ENCODE measurements at places on chromosomes 11 and 22. TPM values are rescaled to one million over a fixed set of nuclear protein-coding genes. Genes with fewer than 3 reads are reported as not detected.

The TMEM191B gene
- 14.3 TPM for total RNA-seq

GRCh38 chr11:113440816-113441215, 34.4 kb downstream of the DRD2 start:
- no peak overlapping the region for H3K4me3 ChIP-seq
- H3K27me3 ChIP-seq = no peaks in the 10 kb centered on the region
- H3K27ac ChIP-seq = no peak overlapping the region
- peaks cover 5% of the 10 kb centered on the region for H3K4me1 ChIP-seq
- DNase-seq = no peak
- no peaks in the 10 kb centered on the region for H3K36me3 ChIP-seq

The CRYBA4 gene
- not detected for total RNA-seq

The GAS2 gene
- 9.6 TPM for total RNA-seq

- H3K27ac ChIP-seq = no peak overlapping the region
- DNase-seq = no peak
- H3K27me3 ChIP-seq = no peaks in the 10 kb centered on the region
- H3K36me3 ChIP-seq = no peaks in the 10 kb centered on the region
Measured at GRCh38 chr22:34669001-34669400, 397.0 kb upstream of the ISX start.

GRCh38 chr11:64085906-64086257, 50.2 kb downstream of the FLRT1 start:
- no peaks in the 10 kb centered on the region for H3K27me3 ChIP-seq
- no peaks in the 10 kb centered on the region for H3K36me3 ChIP-seq
- H3K4me3 ChIP-seq = no peak overlapping the region
- no peaks in the 10 kb centered on the region for H3K4me1 ChIP-seq
- no peak overlapping the region for H3K27ac ChIP-seq

DNA sequence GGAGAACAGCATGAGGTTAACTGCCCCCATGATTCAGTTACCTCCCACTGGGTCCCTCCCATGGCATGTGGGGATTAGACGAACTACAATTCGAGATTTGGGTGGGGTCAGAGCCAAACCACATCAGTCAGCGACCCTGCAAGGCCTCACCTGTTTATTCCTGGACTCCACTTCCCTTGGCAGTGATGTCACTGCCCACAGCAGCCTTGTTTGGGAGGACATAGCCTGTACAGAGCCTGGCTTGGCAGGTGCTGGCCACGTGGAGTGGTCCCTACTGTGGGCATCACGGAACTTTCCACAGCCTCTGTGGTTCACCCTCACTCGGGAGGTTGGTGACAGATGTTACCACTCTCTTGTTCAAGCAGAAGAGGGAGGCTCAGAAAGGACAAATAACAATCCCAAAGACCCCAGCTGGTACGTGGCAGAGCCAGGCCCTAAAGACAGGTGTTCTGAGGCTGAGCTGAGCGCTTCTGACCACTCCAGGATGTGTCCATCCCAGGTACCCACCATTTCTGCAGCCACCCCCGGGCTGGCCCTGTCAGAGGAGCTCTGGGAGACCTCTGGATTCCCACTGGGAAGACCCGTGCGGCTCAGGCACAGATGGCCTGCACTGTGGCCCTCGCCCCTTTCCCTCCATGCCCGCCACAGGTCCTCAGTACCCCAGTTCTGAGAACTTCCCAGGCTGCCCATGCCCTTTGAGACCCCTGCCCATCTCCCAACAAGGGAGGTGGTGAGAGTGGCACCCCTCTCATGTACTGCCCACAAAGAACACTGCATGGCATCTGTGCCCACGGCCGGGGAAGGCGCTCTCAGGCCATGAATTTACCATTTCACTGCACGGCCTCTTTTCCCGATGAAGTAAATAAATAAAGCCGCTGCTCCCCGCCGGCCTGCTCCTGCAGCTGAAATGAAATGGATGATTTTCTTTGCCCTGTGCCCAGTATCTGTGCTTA, 605.8 kb downstream of the TBC1D22A start:
- no peak for DNase-seq
- H3K27ac ChIP-seq = no peak overlapping the region
- H3K4me3 ChIP-seq = no peak overlapping the region
- H3K36me3 ChIP-seq = no peaks in the 10 kb centered on the region
- H3K27me3 ChIP-seq = no peaks in the 10 kb centered on the region

- H3K27ac ChIP-seq = no peak overlapping the region
- no peak for DNase-seq
- no peaks in the 10 kb centered on the region for H3K27me3 ChIP-seq
- no peak overlapping the region for H3K4me3 ChIP-seq
Measured at GRCh38 chr22:17116572-17117330, 4.4 kb downstream of the TMEM121B start.

GRCh38 chr22:23225724-23226496, 45.6 kb downstream of the BCR start:
- no peak overlapping the region for H3K4me3 ChIP-seq
- H3K27me3 ChIP-seq = no peaks in the 10 kb centered on the region

The GTSE1 gene
- 4.4 TPM for total RNA-seq

The PLEKHA7 gene
- 167 TPM for total RNA-seq

The GSTT2 gene
- 5.2 TPM for total RNA-seq

- no peaks in the 10 kb centered on the region for H3K4me1 ChIP-seq
- H3K27ac ChIP-seq = no peak overlapping the region
- H3K4me3 ChIP-seq = no peak overlapping the region
Measured at GRCh38 chr11:19680829-19681368, 31.7 kb upstream of the NAV2 start.

The OR51E2 gene
- not detected for total RNA-seq

DNA sequence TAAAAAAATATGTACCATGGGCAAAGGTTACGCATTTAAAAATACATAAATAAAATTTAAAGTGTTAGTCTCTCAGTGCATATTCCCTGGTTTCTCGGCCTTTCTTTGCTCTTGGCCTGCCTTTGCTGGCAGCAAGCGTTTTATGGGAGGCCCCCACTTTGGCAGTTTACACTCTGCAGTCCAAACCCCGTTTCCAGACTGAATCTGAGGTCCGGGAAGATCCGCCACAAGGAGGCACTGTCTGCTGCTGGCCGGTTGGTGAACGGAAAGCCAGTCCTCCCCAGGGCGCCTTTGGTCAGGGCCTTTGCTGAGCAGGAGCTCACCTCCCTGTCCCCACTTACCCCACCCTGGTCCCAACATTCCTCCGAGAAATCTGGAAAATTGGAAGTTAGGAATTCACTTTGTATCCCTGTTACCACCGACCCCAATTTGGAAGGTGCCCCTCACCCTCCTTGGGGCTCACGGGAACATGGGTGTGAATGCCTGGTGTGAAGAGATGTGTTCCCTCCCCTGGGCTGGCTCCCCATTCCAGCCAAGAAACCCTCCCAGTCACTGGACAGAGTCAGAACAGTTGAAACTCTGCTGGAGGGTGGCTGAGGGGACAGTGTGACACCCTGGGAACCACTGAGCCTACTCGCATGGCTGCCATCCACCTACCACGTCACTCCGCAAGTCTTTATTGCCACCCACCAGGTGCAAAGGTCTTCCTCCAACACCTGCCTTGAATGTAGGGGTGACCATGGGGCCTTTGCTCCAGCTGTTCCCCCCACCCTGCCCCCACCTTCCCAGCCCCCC, 9.4 kb upstream of the SF1 start:
- DNase-seq = peak; percentile 65
- H3K4me1 ChIP-seq = no peaks in the 10 kb centered on the region
- H3K27ac ChIP-seq = no peak overlapping the region
- no peaks in the 10 kb centered on the region for H3K27me3 ChIP-seq
- no peaks in the 10 kb centered on the region for H3K36me3 ChIP-seq

DNA sequence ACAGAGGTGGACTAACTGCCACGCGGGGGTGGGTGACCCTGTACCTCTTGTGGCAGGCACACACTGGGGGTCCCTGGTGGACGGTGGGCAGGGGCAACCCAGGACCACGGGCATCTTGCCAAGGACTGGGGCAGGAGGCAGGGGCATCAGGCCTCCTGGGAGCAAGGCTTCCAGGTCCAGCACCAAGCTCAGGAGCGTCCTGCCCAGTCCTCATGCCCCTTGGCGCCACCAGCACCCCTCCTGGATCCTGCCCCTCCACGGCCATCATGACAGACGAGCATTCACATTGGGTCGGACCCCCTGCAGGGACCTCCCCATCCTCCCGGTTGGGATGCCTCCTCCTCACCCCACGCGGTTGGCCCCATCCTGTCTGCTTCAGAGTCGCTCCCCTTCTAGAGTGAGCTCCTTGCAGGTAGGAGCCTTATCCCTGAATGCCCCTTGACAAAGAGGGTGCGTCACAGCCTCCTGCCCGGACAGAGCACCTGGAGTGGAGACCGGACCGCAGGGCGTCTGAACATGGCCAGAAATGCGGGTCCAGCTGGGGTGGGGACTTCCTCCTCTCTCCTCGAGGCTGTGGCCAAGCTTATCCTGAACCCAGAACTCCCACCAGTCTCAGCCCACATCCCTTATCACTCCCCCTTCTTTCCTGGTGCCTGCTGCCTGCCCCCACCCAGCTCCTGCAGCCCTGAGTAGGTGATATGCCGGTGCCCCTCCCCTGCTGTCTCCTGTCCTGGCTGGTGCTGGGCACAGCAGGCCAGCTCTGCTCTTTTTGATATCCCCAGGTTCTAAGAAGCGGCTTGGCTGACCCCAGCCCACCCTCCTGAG, 40.3 kb downstream of the IGF2 start:
- H3K36me3 ChIP-seq = no peaks in the 10 kb centered on the region
- H3K4me3 ChIP-seq = no peak overlapping the region
- H3K27me3 ChIP-seq = no peaks in the 10 kb centered on the region
- no peak for DNase-seq
- no peaks in the 10 kb centered on the region for H3K4me1 ChIP-seq

DNA sequence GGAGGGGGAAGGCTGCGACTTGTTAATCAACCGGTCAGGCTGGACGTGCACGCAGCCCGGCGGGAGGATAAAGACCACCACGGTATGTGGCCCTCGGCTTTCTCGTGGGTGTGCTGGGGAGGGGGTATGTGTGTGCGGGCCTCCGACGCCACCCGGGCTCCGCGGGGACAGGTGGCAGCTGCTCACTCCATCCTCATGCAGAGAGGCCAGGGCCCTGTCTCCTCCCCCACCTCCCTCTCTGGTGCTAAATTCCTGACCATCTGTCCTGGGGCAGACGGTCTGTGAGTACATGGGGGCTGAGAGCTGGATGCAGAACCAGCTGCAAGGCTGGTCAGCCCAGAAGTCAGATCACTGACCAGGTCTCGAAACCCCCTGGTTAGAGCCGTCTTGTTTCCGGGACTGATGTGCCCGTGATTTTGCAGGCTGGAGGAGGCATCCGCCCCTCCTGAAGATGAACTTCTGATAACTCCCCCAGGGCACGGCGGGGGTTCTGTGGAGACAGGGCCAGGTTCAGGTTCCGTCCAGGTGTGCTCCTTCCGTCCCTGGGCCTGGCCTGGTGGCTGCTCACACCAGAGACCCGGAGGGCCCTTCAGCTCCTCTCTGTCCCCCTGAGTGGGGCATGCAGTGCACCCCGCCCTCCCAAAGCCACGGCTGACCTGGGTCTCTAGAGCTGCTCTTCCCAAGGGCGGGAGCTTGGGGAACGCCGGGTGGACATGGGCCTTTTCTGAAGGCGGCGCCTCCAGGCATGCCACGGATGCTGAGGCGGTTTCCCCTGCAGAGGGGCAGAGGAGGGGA, 1119.7 kb downstream of the BRD1 start:
- H3K36me3 ChIP-seq = no peaks in the 10 kb centered on the region
- H3K27ac ChIP-seq = no peak overlapping the region
- H3K4me3 ChIP-seq = no peak overlapping the region
- no peaks in the 10 kb centered on the region for H3K4me1 ChIP-seq

GRCh38 chr22:47627556-47628253, 865.3 kb downstream of the TBC1D22A start:
- H3K27ac ChIP-seq = no peak overlapping the region
- H3K4me3 ChIP-seq = no peak overlapping the region
- H3K36me3 ChIP-seq = no peaks in the 10 kb centered on the region
- no peaks in the 10 kb centered on the region for H3K4me1 ChIP-seq
- no peak for DNase-seq

- H3K4me1 ChIP-seq = peaks cover 12% of the 10 kb centered on the region
- no peak overlapping the region for H3K4me3 ChIP-seq
- H3K36me3 ChIP-seq = peaks cover 33% of the 10 kb centered on the region
Measured at GRCh38 chr11:836700-837099, 3.9 kb downstream of the CD151 start.

- H3K27ac ChIP-seq = no peak within 1 kb of the TSS
- H3K36me3 ChIP-seq = peaks cover 20% of the 10 kb centered on the region
- H3K4me3 ChIP-seq = peak within 1 kb of the TSS; percentile 54
- peaks cover 5% of the 10 kb centered on the region for H3K4me1 ChIP-seq
- peak; percentile 98 for DNase-seq
Measured at GRCh38 chr11:134253188-134253993, at the start of the genes ACAD8 and THYN1. Gene ACAD8, plus strand, starts transcription at chr11:134253568. Its CDS starts 33 bp downstream, at chr11:134253601. Gene THYN1, minus strand, starts transcription at chr11:134253352. Its CDS starts 470 bp downstream, at chr11:134252882.

- peak; percentile 77 for DNase-seq
- H3K27ac ChIP-seq = peak overlapping the region; percentile 36
- no peaks in the 10 kb centered on the region for H3K36me3 ChIP-seq
- peaks cover 5% of the 10 kb centered on the region for H3K4me1 ChIP-seq
- peak overlapping the region; percentile 74 for H3K4me3 ChIP-seq
- H3K27me3 ChIP-seq = no peaks in the 10 kb centered on the region
Measured at GRCh38 chr11:33701302-33702230, 940 bp upstream of the C11orf91 start.

- H3K36me3 ChIP-seq = peaks cover 4% of the 10 kb centered on the region
- peak overlapping the region; percentile 58 for H3K4me3 ChIP-seq
- H3K27ac ChIP-seq = no peak overlapping the region
- peak; percentile 78 for DNase-seq
Measured at GRCh38 chr22:30426388-30427353, 1.1 kb downstream of the MTFP1 start.

DNA sequence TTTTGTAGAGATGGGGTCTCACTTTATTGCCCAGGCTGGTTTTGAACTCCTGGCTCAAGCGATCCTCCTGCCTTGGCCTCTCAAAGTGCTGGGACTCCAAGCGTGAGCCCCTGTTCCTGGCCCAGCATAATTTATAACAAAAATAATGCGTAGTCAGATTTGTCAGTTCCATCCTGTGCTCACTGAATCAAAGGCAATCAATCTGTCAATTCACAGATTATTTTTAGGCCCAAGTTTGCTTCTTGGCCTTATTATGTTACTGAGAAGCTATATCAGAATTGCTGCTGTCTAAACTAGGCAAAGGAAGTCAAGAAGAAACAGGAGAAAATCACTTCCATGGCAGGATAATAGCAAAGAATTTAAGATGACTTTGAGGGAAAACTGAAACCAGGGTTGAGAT, 8.7 kb downstream of the DLAT start:
- H3K36me3 ChIP-seq = peaks cover 70% of the 10 kb centered on the region
- H3K4me1 ChIP-seq = no peaks in the 10 kb centered on the region
- DNase-seq = no peak

Measured in cardiac muscle cell (in vitro differentiated cells and primary cell).